ENCODE measurements at places on chromosomes 2 and 18.

- no peak for DNase-seq
Measured at GRCh38 chr2:127721978-127722355, 20.7 kb downstream of the SFT2D3 start.

DNA sequence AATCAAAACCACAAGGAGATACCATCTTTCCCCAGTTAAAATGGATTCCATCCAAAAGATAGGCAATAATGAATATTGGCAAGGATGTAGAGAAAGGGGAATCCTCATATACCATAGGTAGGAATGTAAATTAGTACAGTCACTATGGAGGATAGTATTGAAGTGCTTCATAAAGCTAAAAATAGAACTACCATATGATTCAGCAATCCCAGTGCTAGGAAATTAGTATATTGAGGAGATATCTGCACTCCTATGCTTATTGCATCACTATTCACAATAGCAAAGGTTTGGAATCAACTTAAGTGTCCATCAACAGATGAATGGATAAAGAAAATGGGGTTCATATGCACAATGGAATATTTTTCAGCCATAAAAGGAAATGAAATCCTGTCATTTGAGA is 251.2 kb downstream of the ZNF804A start:
- no peak for DNase-seq

- no peak for DNase-seq
Measured at GRCh38 chr2:184562532-184562931, 35.8 kb upstream of the ZNF804A start.

- no peak for DNase-seq
Measured at GRCh38 chr2:237995036-237995435, 28.2 kb downstream of the UBE2F start.

DNA sequence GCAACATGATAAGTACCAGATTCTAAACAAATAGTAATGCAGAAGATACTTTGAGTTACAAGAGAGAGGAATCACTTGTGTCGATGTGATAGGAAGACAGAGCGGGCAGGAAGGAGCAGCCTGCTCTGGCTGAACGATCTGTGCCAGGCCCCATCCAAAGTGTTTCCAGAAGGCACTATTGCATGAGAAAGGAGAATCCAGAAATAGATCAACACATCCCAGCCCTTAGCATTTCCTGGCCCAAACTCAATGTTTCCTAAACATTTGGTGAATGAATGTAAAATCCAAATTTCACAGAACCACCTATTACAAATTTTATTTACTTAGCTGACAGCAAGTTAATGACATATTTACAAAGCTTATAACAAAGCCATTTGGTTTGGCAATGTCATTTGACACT is 257.2 kb downstream of the TXNL1 start:
- DNase-seq = no peak

DNA sequence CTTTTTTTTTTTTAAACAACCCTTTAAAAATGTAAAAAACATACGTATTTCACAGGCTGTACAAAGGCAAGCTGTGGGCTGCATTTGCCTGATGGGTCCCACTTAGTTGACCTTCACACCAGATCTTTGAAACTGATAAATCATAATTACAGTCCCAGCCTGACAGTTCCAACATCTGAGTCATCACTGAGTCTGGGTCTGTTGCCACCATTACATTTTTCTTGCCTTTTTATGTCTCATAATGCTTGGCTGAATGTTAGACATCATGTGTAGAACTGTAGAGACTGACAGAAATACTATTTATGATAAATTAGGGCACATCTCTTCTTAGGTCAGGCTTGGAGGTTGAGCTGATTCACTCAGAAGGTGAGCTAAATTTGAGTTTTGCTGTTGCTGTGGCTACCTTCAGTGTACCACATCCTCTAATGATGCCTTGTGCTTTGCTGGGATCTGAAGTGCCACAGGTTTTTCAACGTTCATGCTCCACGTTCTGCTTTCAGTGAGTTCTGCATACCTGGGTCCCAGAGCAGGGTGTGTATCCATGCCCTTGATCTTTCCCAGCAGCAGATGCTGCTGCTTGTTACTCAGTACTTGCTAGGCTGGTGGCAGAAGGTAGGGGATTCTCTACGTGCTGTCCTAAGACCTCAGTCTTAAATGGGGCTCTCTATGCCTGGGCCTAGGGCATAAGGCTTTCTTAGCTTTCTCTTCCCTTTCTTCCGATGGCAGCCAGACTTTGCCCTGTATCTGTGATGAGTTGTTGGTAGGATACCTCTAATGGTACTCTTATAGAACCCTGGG is 160.6 kb upstream of the SMAD7 start:
- DNase-seq = no peak

DNA sequence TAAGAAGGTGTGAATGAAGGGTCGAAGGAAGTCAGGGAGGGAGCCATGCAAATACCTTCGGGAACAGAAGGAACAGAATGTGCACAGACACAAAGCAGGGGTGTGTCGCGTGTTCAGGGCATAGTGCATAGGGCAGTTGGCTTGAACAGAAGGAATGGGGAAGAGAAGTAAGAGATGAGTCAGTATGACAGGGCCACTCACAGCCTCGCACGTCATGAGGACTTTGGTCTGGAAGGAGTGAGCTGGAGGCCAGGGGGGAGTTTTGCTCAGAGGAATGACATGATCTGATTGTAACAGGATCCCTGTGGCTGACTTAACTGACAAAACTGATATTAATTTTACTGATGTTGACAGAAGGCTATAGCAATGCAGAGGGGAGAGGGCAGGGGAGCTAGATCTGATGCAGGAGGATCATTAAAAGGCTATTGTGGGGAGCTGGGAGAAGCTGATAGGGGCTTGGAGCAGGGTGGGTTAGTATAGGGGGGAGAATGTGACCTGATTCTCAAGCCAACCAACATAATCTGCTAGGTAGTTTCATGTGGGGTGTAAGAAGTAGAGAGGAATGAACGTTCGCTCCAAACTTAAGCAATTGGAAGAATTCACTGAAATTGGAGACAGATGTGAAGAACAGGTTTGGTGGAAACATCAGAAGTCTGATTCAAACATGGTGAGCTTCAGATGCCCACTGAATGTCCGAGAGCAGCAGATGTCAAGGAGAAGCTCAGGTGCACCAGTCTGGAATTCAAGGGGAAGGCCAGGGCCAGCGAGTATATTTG is 60.4 kb upstream of the COPS8 start:
- DNase-seq = no peak

DNA sequence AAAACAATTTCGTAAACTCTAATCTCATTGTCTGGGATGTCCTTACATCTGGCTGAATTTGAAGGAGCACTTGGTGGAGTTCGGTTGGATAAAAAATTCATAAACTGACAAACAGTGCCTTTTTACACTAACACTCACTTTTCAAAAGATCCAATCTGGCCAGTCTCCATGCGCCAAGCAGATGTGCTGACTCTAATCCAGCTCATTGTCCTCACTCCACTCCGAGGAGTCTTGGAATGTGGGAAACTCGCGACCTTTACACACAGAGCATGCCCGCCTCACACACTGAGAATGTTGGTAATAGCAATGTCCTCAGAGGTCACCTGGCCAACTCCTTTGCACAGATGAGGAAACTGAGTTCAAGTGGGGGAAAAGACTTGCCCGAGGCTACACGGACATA is 66.8 kb downstream of the XDH start:
- no peak for DNase-seq

DNA sequence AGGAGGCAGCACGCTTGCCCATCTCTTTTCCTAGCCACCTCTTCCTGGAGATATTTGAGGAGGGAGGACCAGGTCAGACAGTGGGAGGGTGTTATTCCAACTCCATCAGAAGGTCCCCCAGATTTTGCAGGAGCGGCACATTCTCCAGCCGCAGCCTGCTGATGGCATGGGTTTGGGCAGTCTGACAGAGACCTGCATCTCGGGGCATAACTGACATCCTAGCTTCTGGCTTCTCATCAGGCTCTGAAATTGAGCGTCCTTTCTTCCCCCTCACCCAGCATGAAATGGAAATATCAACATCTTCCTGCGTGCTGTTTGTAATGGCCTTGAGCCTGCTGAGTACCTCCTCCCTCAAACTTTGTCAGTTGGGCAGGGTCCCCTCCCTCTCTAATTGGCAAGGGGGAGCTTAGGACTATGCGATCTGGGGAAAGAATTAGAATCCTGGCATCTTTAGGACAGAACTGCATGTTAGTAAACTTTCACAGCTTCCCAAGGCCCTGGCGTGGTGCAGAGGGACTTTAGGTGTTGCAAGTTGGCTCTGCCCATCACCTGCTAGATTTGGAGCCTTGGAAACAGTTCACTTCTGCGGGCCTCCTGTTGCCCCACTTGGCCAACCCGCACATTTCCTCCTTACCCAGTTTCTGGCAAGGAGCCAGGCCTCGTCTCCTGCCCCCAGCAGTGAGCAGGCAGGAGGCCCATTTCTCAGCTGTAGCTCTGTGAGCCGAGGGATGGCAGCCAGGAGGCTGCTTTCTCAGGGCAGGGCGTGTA is 2.2 kb downstream of the ITM2C start:
- peak; percentile 47 for DNase-seq

DNA sequence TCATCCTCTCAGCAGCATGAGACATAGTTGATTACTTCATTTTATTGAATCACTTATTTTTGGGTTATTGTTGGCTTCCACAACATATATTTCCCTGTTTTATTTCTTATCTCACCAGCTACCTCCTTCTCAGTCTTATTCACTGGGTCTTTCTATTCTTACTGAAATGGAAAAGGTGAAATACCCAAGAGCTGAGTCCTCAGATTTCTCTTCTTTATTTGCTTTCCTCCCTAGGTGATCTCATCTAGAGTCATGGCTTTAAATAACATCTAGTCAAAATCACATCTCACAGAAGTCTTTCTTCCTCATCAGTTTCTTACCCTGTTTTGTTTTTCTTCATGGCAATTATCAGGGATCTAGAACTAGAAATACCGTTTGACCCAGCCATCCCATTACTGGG is 105.0 kb upstream of the RBBP8 start:
- no peak for DNase-seq

DNA sequence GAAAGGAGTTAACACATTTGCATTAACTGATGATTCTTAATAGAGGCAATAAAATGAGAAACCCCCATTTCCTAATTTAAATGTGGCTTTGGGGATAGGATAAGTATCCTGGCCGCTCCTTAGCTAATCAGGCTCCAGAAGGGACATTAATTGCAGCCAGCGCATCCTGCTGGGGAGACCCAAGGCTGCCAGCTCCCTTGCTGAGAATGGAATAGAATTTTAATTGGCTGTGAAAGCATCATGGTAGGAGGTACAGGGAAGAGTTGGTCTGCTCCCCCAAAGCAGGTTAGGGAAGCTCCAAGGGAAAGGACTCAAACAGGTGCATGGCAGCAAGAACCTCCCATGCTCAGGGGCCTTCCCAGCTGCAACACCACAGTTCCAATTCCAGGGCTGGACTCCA is 71.4 kb downstream of the MARCHF4 start:
- no peak for DNase-seq

Measured in stimulated activated CD4-positive, alpha-beta T cell treated with anti-CD3 and anti-CD28 coated beads, Interleukin-2, amount 100 ng/mL, for 24 hours (primary cell).